ENCODE measurements at places on chromosomes 4 and X.

DNA sequence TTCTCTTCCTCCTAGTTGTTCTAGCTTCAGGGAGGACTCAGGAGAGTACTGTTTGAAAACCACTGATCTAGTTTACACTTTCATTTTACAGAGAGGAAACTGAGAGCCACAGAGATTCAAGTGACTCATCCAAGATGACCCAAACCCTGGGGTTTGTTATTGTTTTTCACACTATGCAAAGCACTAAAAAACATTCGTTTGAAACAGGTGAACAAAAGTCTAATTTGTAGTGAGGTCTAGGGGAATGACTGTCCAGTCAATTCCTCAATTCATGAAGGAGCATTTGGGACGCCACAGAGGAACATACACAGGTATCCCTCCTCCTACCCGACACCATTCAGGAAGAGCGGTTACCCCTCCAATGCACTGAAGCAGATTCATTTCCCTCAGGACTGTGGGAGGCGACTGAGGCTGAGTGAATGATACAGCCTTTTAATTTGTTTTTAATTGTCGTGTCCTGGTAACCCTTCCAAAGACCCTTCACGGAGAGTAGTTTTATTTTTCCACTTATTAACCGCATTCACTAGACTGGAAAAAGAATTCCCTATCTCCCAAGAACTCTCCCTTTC is 30.3 kb downstream of the TLR10 start:
- DNase-seq = no peak

DNA sequence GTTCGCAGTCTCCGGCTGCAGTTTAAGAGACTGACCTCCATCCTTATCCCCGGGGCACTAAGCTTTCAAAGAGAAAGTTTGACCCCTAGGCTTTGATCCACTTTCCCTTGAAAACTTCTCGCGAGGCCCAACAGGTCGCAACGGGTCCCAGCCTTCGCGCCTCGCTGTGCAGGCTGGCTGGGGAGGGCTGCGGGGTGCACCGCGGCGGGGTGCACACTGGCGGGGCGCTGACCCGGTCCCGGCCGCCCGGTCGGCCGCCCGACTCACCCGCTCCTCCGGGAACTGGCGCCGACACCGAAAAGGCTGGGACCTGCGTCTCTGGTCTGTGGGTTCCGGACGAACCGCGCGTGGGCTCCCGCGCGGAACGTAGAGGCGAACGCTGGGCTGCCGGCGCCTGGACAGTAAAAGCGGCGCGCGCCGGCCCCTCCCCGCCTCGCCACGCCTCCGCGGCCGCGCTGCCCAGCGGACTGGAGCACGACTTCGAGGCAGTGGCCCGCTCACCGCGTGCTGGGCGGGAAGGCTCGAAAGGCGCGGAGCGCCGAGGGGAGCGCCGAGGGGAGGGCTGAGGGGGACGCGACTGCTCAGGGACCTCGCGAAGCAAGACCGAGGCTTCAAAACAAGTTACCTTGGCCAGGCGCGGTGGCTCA is at the start of gene TAF7L:
TSS of gene TAF7L (minus strand) at position 378 of the 647 bp plus-strand sequence. CDS start 3,791 bp downstream, outside the sequence.
- no peak for DNase-seq

GRCh38 chr4:138542191-138542776 is 300.1 kb upstream of the SLC7A11 start:
- no peak for DNase-seq

GRCh38 chrX:69457756-69458155 is 46.4 kb upstream of the NALF2 start:
- DNase-seq = no peak

DNA sequence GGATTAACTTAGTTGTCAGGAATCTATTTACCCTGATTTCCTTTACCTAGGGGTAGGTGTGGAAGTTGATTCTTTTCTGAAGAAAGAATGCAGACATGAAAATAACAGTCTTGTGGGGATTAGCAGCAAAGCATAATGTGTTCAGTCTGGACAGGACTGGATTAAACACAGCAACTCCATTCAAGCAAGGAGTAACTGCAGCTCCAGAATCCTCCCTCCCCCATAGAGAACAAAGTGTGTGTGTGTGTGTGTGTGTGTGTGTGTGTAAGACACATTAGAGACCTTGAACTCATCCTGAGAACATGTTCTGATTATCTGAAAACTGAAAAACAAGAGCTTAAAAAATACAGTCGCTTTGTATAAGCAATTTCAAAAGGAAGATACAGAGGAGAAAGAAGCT is 9.3 kb downstream of the C4orf54 start:
- DNase-seq = no peak

- no peak for DNase-seq
Measured at GRCh38 chr4:105666693-105667092, 41.8 kb downstream of the INTS12 start.

- DNase-seq = no peak
Measured at GRCh38 chr4:111268769-111269414, 646.0 kb upstream of the PITX2 start.

DNA sequence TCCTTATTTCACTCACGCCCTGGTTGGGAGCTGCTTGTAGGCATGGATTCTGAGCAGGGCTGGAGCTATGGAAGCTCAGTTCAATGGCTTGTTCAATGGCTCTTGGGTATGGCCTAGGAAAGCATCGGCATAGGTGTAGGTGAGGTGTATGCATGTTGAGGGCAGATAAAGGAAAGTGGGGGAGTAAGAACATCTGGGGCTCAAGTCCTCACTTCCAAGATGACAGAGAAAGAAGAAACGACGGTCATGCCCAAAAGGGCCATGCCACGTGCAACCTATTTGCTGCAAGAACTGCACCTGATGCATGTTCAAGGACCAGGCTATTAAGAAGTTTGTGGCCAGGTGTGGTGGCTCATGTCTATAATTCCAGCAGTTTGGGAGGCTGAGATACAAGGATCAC is 23.4 kb downstream of the SCD5 start:
- DNase-seq = no peak

- no peak for DNase-seq
Measured at GRCh38 chr4:100428051-100428450, 89.8 kb downstream of the EMCN start.

- DNase-seq = no peak
Measured at GRCh38 chrX:19046343-19047215, 62.7 kb upstream of the PHKA2 start.

DNA sequence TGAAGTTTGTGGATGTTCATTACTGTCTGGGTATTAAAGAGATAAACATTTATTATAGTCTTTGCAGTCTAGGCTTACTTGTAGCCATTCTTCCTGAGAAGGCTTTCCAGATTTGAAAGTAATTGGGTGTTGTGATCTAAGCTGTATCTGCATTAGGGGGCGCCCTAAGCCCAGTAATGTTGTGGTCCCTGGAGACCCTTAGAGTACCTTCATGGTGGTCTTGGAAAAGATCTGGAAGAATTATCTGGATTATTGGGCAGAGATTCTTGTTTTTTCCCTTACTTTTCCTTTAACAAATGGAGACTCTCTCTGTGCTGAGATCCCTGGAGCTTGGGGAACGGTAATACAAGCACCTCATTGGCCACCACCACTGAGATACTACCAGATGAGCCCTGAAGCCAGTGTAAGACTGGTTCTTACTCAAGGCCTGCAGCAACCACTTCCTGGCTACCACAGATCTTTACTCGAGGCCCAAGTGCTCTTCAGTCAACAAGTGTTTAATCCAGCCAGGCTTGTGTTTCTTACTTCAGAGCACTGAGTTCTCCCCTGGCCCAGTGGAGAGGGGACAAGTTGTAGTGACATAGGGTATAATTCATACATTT is 63.1 kb downstream of the RTL3 start:
- peak; percentile 0 for DNase-seq

DNA sequence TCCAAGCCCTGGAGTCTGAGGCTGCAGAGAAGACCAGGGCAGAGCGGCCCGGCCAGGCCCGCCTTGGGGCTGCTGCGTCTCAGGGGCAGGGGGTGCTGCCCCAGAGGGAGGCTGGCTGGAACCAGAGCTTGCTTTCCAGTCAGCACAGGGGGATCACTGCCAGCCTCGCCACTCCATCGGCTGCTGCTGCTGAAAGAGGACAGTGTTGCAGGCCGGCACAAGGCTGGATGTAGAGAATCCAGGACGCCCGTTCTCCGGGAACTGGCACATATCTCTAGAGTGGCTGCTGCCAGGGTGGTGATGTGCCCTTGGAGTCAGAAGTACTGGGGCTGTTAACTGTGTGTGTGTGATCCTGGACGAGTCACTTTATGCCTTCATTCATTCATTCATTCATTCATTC is 31.9 kb upstream of the SORCS2 start:
- no peak for DNase-seq

DNA sequence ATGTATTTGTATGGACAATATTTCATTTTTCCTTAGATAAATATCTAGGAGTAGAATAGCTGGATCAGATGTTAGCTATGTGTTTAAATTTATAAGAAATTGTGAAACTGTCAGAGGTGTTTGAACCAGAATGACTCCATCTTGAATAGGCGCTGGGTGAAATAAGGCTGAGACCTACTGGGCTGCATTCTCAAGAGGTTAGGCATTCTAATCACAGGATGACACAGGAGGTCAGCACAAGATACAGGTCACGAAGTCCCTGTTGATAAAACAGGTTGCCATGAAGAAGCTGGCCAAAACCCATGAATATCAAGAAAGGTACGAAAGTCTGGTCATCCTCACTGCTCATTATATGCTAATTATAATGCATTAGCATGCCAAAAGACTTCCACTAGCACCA is 36.3 kb upstream of the SPIN4 start:
- DNase-seq = no peak

DNA sequence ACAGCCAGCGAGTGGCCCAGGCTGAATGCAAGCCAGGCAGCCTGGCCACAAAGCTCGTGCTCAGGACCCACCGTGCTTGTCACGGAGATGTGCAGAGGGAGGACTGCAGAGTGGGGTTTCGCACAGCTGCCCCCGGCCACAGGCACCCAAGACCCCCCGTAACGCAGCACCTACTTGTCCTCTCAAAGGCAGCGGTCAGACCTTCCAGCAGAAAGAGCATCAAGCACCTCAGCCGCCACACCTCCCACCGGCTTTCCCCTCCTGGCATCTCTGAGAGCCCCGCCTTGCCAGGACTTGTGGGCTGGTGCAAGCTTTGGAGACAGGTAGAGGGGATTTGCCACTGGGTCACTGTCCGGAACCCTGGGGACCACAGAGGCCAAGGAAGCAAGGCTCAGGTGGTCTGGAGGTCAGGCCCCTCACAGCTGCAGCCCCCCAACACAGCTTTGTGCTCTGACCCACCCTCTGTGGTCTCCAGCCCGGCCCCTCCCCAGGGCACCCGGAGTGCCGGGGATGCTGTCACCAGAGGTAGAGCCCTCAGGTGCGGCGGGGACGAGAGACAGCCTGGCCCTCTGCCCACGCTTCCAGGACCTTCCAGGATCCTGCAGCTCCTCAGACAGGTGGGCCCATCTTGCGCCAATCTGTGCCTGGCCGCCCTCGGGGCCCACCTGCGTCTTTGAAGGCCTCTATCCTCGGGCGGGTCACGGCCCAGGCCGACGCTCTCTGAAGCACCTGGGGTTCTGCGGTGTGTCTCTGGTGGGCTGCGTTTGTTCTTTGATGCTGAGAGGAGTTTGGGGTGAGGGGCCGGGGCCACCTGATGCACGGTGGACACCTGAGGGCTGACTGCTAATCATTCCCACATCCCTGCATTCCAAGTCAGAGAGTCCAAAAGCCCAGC is 34.4 kb upstream of the HMX1 start:
- DNase-seq = no peak

- DNase-seq = no peak
Measured at GRCh38 chr4:153486281-153487151, 20.4 kb downstream of the TMEM131L start.

DNA sequence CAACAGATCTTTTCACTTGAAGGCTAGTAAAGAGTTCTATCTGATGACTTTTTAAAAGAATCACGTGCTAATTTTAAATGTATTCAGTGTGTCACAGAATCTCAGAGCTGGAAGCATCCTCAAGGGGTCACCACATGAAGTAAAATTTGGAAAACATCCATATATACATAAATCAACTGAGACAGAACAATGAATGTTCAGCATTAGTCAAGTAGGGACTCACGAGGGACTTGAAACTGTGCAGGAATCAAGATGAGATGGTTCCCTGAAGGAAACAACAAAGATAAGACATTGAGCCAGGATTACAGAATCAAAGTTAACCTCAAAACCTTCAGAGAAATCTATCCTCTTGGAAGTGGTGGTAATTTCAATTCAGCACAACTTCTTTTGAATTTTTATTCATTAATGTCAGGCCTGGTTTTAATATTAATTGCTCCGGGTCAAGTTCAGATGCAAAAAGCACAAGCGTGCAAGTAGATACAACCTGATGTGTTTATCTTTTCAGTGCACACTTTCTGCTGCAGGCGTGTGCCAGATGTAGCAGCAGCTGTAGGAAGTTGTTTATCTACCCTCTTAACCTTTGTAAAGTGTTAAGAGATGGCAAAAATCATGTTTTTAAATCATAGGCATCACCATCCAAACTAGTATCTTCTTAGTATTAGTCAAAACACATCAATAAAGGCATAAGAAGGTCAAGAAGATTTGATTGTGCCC is 87.7 kb upstream of the SRD5A3 start:
- DNase-seq = no peak

GRCh38 chr4:52202931-52203330 is 151.8 kb downstream of the SPATA18 start:
- no peak for DNase-seq

- DNase-seq = no peak
Measured at GRCh38 chrX:44303119-44303518, 40.4 kb downstream of the EFHC2 start.

DNA sequence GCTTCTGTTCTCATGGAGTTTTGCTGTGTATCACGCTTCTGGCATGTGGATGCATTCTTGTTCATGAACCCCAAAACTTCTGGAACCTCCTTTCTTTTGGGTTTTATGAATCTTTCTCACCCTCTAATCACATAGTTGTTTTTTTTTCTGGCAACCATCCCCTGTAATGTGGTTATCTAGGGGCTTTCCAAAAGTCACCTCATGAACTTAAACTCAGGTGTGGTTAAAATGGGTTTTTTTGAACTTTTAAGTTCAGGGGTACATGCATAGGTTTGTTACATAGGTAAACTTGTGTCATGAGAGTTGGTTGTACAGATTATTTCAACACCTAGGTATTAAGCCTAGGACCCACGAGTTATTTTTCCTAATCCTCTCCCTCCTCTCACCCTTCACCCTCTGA is 1099.4 kb upstream of the SLIT2 start:
- no peak for DNase-seq

DNA sequence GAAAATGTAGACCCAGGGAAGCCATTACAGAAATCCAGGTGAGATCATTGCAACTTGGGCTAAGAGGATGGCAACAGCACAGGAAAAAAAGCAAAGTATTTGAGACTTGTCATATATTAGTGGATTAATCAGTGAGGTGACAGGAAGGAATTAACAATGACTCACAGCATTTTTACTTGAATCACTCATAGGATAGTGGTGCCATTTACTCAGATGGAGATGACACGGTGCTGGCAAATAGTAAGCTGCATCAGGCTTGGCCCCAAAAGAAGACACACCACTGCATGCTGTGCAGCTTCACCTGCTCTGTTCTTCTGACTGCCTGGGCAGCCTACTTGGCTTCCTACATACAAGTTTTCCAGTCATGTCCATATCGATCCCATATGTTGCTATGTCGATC is 144.8 kb downstream of the FRYL start:
- no peak for DNase-seq

GRCh38 chr4:4412641-4413372 is 25.9 kb downstream of the NSG1 start:
- no peak for DNase-seq

Measured in effector CD8-positive, alpha-beta T cell (primary cell).